ENCODE measurements at places on chromosomes 13 and 19.

- DNase-seq, result peak; percentile 18
Observed at GRCh38 chr13:90868321-90868920, 479.1 kb upstream of the MIR17HG start.

DNA sequence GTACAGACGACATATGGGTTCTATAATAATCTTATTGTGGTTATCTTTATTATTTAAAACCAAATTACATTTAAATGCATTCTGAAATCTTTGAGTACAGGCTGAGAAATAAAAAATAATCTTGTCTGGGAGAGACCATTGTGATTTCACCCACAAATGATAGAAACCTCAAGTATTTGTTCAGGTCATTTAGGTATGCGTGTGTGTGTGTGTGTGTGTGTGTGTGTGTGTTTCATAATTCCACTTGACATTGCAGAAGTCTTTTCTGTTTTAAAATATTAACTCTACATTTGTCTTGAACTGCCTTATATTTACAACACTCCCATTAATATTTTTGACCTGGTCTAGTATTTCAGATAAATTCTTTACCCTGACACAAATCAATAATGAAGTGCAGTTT lies 126.9 kb downstream of the SPRY2 start:
- no peak for DNase-seq

DNA sequence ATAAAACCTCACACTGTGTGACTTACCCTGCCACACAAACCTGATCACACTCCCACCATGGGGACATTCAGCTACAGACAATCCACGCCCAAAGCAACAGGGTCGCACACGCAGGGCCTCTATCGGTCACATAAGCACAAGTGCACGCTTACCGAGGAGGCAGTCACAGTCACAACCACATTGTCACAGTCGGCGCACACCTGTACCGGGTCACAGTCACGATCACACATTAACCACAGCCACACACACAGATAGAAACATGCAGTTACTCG lies 579 bp downstream of the ZNF566 start:
- DNase-seq, result no peak

DNA sequence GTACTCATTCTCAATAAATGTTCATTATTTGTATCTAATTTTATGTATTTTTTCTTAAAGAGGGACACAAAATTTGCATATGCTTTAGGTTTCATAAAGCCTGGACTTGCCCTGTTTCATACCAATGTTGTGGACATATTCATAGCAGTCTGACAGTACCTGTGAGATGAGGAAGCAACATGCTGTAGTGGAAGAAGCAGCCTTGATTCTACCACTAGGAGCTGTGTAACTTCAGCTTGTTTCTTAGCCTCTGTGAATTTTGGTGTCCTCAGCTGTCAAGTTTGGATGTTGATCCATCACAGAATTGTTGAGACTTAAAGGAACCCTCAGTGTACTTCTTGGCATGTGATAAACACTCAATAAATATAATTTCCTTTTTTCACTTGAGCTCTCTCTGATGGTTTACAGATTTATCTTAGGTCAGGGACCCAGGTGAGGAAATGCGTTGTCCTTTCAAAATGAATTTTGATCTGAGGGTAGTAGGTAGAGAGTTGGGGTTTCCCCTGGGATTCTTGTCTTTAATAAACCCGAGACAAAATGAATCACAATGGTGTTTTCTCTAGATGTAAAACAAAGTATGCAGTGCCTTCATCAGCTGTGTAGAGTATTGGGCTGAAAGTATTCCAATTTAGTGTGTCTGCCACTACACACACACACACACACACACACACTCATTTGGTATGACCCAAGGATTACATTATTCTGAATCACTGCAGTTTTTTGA lies 152.1 kb downstream of the KCNRG start:
- DNase-seq, result no peak

DNA sequence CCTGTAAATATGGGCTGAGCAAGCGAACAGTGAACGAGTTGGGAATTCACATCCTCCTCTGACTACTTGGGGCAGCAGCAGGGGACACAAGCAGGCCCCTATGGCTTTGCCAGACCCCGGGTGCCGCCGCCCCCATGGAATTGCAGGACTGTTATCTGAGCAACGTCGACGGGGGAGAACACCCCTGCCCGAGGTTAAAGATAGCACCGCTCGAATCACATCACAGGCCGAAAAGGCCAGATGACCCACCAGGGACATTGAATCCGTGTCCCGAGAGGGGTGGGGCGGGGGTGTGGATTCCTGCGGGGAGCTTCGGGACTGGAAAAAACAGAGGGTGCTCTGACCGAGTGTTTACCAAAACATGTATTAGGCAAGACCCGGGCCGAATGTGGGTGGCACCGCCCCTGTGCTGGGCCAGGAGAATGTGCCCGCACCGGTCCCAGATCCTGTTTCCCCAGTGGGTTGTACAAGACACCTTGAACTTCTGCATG lies 9.1 kb downstream of the FEM1A start:
- DNase-seq, result peak; percentile 51

- no peak for DNase-seq
Observed at GRCh38 chr19:53819861-53820260, 4.3 kb downstream of the NLRP12 start.

- no peak for DNase-seq
Observed at GRCh38 chr19:13459351-13459750, 46.9 kb downstream of the CACNA1A start.

DNA sequence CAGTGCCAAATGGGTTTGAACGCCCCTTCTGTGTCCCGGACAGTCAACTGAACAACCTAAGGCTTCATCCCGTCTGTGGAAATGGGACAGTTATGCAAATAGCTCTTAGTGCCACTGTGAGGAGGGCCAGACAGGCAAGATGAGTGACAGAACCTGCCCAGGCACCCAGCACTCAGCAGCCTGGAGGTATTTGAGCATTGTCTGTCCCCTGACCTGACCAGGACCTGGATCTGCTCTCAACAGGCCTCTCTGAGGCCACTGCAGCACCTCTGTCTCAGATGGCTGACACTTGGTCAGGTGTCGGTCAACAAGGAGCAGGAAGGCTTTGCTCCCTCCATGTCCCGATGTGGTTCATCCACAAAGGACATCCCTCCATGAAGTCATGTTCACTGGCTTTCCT lies 67.9 kb downstream of the CCDC70 start:
- no peak for DNase-seq

DNA sequence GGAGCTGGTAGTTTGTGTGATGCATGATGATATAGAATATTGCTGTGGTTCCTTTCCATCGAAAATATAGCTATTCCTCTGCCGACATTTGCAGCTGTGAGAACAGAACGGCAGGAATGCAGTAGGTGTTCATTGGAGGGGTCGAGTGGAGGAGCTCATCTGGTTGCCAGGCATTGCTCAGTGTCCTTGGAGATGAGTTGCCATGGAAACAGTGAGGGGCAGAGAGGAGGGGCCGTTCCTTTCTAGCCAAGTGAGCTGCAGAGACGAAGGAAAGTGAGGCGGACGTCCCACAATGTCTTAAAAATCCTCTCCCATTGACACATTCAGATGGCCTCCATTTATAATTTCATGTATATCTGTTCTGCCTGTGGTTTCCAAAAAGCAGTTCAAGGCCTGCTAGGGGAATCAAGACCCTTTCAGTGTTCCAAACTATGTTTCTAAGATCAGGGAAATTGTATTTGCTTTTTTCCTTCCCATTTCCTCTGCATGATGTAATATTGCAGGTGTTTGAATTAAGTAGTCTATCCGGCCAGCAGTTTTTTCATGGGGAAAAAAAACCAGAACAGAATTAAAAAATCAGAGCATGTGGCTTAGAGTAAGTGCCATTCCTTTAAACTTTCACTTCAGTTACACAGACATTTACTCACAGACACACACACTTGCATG lies 41.2 kb upstream of the ZNF835 start:
- no peak for DNase-seq
